Stimulated activated memory B cell treated with anti-CD40 and anti-IgM and Interleukin-4, amounts not matched to agents 10 μg/mL and 1 μg/mL and 100 μg/mL, for 72 hours (primary cell): ENCODE measurements at places on chromosomes 7 and 10.

- no peak overlapping the region for H3K27ac ChIP-seq
- ATAC-seq: no peak
- no peak overlapping the region for H3K4me3 ChIP-seq
- H3K36me3 ChIP-seq: no peaks in the 10 kb centered on the region
These were observed 127.1 kb downstream of the NXPH1 start for GRCh38 chr7:8560501-8560900.

DNA sequence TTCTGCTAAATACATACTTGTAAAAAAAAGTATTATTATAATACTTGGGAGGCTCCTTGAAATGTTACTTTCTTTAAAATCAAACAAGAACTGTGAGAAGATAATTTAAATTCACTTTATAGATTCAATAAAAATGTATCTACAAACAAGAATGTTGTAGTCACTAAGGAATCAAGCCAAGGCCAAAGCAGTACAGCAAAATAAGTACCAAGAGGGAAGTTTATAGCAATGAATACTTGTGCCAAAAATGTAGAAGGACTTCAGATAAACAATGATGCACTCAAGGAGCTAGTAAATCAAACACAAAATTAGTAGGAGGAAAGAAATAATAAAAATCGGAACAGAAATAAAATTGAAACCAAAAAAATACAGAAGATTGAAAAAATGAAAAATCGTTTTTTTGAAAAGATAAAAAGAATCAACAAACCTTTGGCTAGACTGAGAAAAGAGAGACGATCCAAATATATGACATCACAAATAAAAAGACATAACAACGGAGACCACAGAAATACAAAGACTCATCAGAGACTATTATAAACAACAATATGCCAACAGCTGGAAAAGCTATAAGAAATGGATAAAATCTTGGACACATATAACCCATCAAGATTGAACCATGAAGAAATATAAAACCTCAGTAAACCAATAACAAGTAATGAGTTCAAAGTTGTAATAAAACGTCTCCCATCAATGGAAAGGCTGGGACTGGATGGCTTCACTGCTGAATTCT, 286.0 kb upstream of the TMEM229A start:
- H3K4me3 ChIP-seq: no peak overlapping the region
- no peaks in the 10 kb centered on the region for H3K4me1 ChIP-seq
- no peaks in the 10 kb centered on the region for H3K36me3 ChIP-seq
- H3K27ac ChIP-seq: no peak overlapping the region
- H3K27me3 ChIP-seq: no peaks in the 10 kb centered on the region

GRCh38 chr10:122656308-122656705, 43.3 kb downstream of the C10orf120 start:
- no peaks in the 10 kb centered on the region for H3K36me3 ChIP-seq
- H3K27ac ChIP-seq: no peak overlapping the region
- no peak for ATAC-seq
- H3K4me1 ChIP-seq: no peaks in the 10 kb centered on the region
- H3K4me3 ChIP-seq: no peak overlapping the region

DNA sequence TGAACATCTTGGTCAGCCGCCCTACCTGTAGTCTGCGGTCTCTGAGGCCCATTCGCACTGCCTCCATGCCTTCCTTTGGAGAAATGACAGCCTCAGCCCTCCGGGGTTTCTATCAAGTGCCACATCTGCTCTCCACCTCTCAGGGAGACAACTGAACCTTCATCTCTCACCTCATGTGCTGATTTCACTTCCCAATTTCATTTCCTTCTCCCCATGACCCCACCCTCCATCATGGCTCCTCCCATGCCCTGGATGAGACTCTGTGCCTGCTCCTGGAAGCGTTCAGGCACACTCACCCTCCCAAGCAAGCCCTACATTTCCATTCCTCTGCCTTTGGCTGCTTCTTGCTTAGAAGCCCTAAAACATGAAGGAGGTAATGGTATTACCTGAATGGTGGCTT, 7.8 kb upstream of the SCD start:
- peak; percentile 83 for ATAC-seq
- peak overlapping the region; percentile 84 for H3K27ac ChIP-seq
- H3K36me3 ChIP-seq: no peaks in the 10 kb centered on the region
- peak overlapping the region; percentile 5 for H3K4me3 ChIP-seq
- peaks cover 28% of the 10 kb centered on the region for H3K4me1 ChIP-seq

DNA sequence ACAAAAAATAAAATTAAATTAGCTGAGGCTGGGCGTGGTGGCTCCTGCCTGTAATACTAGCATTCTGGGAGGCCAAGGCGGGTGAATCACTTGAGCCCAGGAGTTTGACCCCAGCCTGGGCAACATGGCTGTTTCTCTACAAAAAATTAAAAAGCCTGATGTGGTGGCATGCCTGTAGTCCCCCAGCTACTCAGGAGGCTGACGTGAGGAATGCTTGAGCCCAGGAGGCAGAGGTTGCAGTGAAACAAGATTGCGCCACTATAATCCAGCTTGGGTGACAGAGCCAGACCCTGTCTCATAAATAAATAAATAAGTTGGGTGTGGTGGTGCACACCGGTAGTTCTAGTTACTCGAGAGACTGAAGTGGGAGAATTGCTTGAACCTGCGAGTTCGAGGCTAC, 65.1 kb downstream of the GNA12 start:
- H3K4me3 ChIP-seq: no peak overlapping the region
- H3K4me1 ChIP-seq: peaks cover 35% of the 10 kb centered on the region
- ATAC-seq: no peak
- H3K27ac ChIP-seq: no peak overlapping the region
- H3K27me3 ChIP-seq: no peaks in the 10 kb centered on the region

DNA sequence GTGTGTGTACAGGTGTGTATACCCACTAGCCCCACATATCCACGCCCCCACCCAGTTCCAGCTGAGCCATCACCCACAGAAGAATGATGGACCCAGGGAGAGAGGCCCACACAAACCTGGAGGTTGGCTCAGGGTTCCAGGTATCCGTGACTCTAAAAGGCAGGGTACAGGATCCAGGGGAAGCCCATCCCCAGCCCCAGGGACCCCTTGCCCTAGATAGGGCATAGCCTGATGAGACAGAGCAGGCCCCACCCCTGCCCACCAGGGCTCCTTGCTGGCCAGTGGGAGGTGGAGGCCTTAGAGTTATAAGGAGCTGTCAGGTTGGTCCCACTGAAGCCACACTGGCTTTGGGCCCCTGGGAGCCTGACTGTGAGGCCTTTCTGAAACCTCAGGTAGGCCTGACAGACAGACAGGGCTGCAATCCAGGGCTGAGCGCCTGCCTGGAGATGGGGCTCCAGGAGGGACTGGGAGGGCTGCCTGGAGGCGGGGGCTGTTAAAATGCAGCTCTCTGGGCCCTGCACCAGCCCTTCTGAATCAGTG, 93.5 kb downstream of the WDR11 start:
- H3K27me3 ChIP-seq: peaks cover 50% of the 10 kb centered on the region
- ATAC-seq: no peak
- no peaks in the 10 kb centered on the region for H3K36me3 ChIP-seq
- H3K4me1 ChIP-seq: peaks cover 11% of the 10 kb centered on the region

- H3K27me3 ChIP-seq: peaks cover 51% of the 10 kb centered on the region
- no peak overlapping the region for H3K4me3 ChIP-seq
- peaks cover 8% of the 10 kb centered on the region for H3K4me1 ChIP-seq
- H3K36me3 ChIP-seq: no peaks in the 10 kb centered on the region
- no peak overlapping the region for H3K27ac ChIP-seq
These were observed 5.3 kb downstream of the NRP1 start for GRCh38 chr10:33329178-33329577.

GRCh38 chr10:106360870-106361269, 803.6 kb downstream of the SORCS1 start:
- H3K4me3 ChIP-seq: no peak overlapping the region
- H3K27me3 ChIP-seq: no peaks in the 10 kb centered on the region
- no peak overlapping the region for H3K27ac ChIP-seq
- no peaks in the 10 kb centered on the region for H3K36me3 ChIP-seq
- no peak for ATAC-seq

DNA sequence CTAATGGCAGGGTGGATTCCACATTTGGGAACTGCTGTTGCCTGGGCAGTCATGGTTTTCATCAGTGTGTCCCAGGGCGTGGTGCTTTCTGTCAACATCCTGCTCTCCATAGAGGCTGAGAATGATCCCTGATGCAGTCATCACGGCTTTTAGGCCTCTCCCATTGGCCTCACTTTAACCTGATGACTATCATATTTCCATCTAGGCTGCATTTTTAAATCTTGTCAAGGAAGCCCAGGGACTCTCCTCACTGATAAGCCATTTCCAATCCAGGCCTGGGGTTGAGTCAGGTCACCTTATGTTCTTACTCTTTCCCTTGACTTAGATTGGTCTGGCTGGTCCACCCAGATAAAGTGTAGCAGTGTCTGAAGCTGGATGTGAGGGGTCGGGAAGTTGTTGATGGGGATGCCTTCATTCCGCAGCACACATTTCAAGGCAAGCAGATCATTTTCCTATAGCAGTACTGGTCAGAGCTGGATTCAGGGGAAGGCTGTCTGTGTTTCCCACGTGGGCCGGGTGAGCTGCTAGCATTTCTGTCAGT, 177.0 kb downstream of the AUTS2 start:
- no peak for ATAC-seq
- no peaks in the 10 kb centered on the region for H3K27me3 ChIP-seq
- no peak overlapping the region for H3K27ac ChIP-seq
- peaks cover 6% of the 10 kb centered on the region for H3K4me1 ChIP-seq
- no peaks in the 10 kb centered on the region for H3K36me3 ChIP-seq

DNA sequence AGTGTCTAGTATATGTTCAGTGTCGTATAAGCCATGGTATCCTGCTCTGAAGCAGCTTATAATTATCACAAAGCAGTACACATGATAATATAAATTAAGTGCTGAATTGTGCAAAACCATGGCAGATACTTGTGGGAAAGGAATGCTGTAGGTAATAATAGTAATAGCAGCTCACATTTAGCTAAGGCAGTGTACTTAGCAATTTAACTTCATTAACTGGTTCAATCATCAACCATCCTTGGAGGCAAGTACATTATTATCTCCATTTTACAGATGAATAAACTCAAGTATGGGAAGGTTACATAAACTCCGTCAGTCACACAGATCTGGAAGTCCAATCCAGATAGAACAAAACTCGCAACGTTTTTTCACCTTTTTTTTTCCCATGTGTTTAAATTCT, 21.6 kb upstream of the RNF148 start:
- ATAC-seq: no peak
- no peak overlapping the region for H3K4me3 ChIP-seq
- H3K36me3 ChIP-seq: no peaks in the 10 kb centered on the region
- H3K27me3 ChIP-seq: no peaks in the 10 kb centered on the region
- H3K27ac ChIP-seq: no peak overlapping the region
- no peaks in the 10 kb centered on the region for H3K4me1 ChIP-seq

- H3K4me3 ChIP-seq: no peak overlapping the region
- H3K36me3 ChIP-seq: peaks cover 32% of the 10 kb centered on the region
- no peak for ATAC-seq
These were observed 69.9 kb upstream of the SH2B2 start for GRCh38 chr7:102216573-102217314.

DNA sequence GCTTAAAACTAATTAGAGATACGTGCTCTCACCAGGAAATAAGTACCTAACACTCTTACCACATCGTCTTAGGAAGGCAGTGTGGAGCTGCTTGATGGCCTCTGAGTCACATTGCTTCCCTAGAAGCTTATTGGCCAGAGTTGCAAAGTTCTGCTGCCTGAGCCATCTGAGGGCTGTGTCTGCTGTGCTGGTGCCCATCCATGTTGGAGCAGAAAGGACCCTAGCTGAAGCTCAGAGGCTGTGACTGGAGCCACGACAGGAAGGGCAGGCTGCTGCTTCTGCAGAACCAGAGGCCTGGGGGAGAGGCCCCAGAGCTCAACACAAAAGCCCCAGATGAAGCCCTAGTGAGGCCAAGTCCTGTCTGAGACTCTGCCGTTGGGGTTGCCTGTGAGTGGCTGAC, 64.8 kb upstream of the IGFBP3 start:
- no peak overlapping the region for H3K4me3 ChIP-seq
- H3K27ac ChIP-seq: no peak overlapping the region
- ATAC-seq: no peak
- no peaks in the 10 kb centered on the region for H3K36me3 ChIP-seq
- H3K4me1 ChIP-seq: no peaks in the 10 kb centered on the region

- no peak for ATAC-seq
- no peak overlapping the region for H3K4me3 ChIP-seq
- H3K4me1 ChIP-seq: peaks cover 56% of the 10 kb centered on the region
- no peaks in the 10 kb centered on the region for H3K27me3 ChIP-seq
- peaks cover 5% of the 10 kb centered on the region for H3K36me3 ChIP-seq
These were observed 117.7 kb downstream of the CCNY start for GRCh38 chr10:35453855-35454532.

GRCh38 chr10:3239066-3239919, 66.7 kb upstream of the PITRM1 start:
- no peak overlapping the region for H3K27ac ChIP-seq
- no peaks in the 10 kb centered on the region for H3K36me3 ChIP-seq
- no peak overlapping the region for H3K4me3 ChIP-seq
- H3K27me3 ChIP-seq: peaks cover 36% of the 10 kb centered on the region
- H3K4me1 ChIP-seq: peaks cover 5% of the 10 kb centered on the region
- ATAC-seq: peak; percentile 77

DNA sequence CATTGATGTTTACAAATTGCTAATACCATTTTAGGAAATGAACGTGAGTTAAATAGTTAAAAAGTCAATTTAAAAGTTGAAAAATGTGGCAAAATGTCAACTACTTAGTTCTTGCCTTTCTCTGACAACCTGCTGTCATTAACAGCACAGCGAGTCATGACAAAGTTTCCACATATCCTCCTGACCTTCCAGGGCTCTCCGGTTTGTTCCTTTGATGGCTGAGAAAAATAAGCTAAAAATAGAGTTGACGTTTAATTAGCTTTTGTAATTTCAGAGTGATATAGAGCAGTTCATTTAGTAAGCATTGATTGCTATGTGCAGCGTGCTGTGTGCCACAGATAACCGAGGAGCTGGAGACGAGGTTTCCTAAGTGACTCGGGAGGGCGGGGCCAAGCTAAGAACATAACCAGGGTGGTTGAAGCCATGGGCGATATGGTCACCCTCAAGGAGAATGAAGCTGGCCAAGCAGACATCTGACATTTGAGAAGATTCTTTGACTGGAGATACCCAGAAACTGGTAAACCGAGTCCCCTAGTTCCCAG, 47.9 kb downstream of the OGDH start:
- H3K4me1 ChIP-seq: peaks cover 2% of the 10 kb centered on the region
- no peaks in the 10 kb centered on the region for H3K27me3 ChIP-seq
- ATAC-seq: no peak
- peaks cover 58% of the 10 kb centered on the region for H3K36me3 ChIP-seq

- H3K36me3 ChIP-seq: peaks cover 8% of the 10 kb centered on the region
- H3K4me3 ChIP-seq: no peak overlapping the region
- no peak overlapping the region for H3K27ac ChIP-seq
- H3K27me3 ChIP-seq: no peaks in the 10 kb centered on the region
- no peak for ATAC-seq
These were observed 49.3 kb downstream of the TPK1 start for GRCh38 chr7:144786522-144786921.

DNA sequence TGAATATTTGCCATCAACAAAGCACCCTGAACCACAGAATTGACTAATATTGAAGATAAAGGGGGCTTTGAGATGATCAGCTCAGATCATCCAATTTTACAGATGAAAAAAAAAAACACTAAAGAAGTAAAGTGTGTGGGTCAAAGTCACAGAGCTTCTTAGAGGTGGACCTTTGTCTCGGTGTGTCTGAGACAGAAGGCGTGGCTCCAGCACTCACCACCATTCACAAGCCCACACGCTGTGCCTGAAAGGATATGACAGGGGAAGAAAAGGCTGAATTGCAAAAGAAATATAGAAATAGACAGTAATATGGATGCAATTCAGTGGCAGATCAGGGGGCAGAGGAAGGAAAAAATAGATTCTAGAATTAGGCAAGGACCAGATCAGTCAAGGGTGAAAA, 114.9 kb upstream of the PLXNA4 start:
- H3K36me3 ChIP-seq: no peaks in the 10 kb centered on the region
- peaks cover 42% of the 10 kb centered on the region for H3K27me3 ChIP-seq

- H3K27me3 ChIP-seq: no peaks in the 10 kb centered on the region
- H3K36me3 ChIP-seq: peaks cover 36% of the 10 kb centered on the region
- no peak for ATAC-seq
- no peaks in the 10 kb centered on the region for H3K4me1 ChIP-seq
- no peak overlapping the region for H3K4me3 ChIP-seq
These were observed 25.9 kb downstream of the ABRAXAS2 start for GRCh38 chr10:124827474-124827873.
